A673 (cell line): ENCODE measurements at places on chromosomes 16 and 17. TPM values are rescaled to one million over a fixed set of nuclear protein-coding genes. Genes with fewer than 3 reads are reported as not detected.

AHSP gene
- total RNA-seq: not detected in 2 replicates

MAPK7 gene
- total RNA-seq: 40.0 and 55.8 TPM in 2 replicates

KRTAP16-1 gene
- not detected in 2 replicates for total RNA-seq

JPT1 gene
- 493 and 526 TPM in 2 replicates for total RNA-seq

PCGF2 gene
- 34.4 and 42.0 TPM in 2 replicates for total RNA-seq

RBFOX1 gene
- total RNA-seq: 0.85 and 1.8 TPM in 2 replicates

CTRB1 gene
- total RNA-seq: not detected in 2 replicates

CALB2 gene
- not detected in 2 replicates for total RNA-seq

PRMT7 gene
- 60.2 and 66.2 TPM in 2 replicates for total RNA-seq

MT4 gene
- total RNA-seq: not detected in 2 replicates

HOXB13 gene
- 11.7 and 15.8 TPM in 2 replicates for total RNA-seq

FOXN1 gene
- not detected in 2 replicates for total RNA-seq

AURKB gene
- total RNA-seq: 209 and 230 TPM in 2 replicates

COPZ2 gene
- 2.3 TPM in 1 of 2 replicates, not detected in the other for total RNA-seq

PRM3 gene
- total RNA-seq: not detected in 2 replicates

SLC38A10 gene
- total RNA-seq: 75.1 and 77.3 TPM in 2 replicates

CCL1 gene
- not detected in 2 replicates for total RNA-seq

ITGAX gene
- 0.46 TPM in 1 of 2 replicates, not detected in the other for total RNA-seq

ALOX15B gene
- total RNA-seq: 0.17 and 0.30 TPM in 2 replicates

SSH2 gene
- 75.5 and 83.8 TPM in 2 replicates for total RNA-seq

TUBG2 gene
- total RNA-seq: 14.6 and 19.2 TPM in 2 replicates

MARVELD3 gene
- total RNA-seq: 1.4 and 1.5 TPM in 2 replicates

BCL6B gene
- 0.44 and 0.58 TPM in 2 replicates for total RNA-seq

NOD2 gene
- not detected in 2 replicates for total RNA-seq

C16orf96 gene
- not detected in 2 replicates for total RNA-seq

TAC4 gene
- total RNA-seq: not detected in 2 replicates

PIGQ gene
- 59.4 and 65.7 TPM in 2 replicates for total RNA-seq

MMP25 gene
- total RNA-seq: 0.80 and 1.3 TPM in 2 replicates

PDIA2 gene
- 0.46 TPM in 1 of 2 replicates, not detected in the other for total RNA-seq

KCTD13 gene
- total RNA-seq: 32.4 and 33.3 TPM in 2 replicates

TAT gene
- total RNA-seq: not detected in 2 replicates

TOP2A gene
- 188 and 216 TPM in 2 replicates for total RNA-seq

OXLD1 gene
- 36.1 and 44.6 TPM in 2 replicates for total RNA-seq

NOL11 gene
- 99.7 and 105 TPM in 2 replicates for total RNA-seq

TNFSF13 gene
- total RNA-seq: 0.69 and 0.74 TPM in 2 replicates

LRRC36 gene
- total RNA-seq: not detected in 2 replicates

CACNG5 gene
- total RNA-seq: 0.88 and 3.1 TPM in 2 replicates

UBB gene
- total RNA-seq: 2,497 and 2,658 TPM in 2 replicates

KRT14 gene
- total RNA-seq: not detected in 2 replicates

DRC7 gene
- not detected in 2 replicates for total RNA-seq

KRTAP3-2 gene
- not detected in 2 replicates for total RNA-seq
